ENCODE measurements at places on chromosomes 5 and 9.

GRCh38 chr5:180975338-180975737 lies 13.3 kb upstream of the BTNL3 start:
- no peak for DNase-seq

DNA sequence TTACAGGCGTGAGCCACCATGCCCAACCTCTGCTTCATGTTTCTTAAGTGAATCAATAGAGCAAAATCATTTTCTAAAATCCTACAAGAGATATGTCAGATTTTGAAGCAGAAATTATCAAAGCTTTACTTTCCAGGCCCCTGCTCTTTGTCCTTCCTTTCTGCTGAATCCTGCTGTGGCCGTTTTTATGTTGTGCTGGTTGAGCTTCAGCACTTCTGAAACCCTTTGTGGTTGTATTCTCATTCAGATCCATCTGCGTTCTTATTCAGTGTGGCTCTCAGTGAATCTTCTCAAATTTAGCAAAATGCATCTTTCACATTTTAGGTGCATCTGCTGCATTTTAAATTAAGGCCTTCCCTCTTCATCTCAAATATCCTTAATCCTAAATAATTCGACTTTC lies 26.0 kb downstream of the JMY start:
- no peak for DNase-seq

GRCh38 chr5:76715486-76715735 lies 515 bp upstream of the F2R start:
- no peak for DNase-seq

- no peak for DNase-seq
Observed at GRCh38 chr5:115194676-115195075, 25.0 kb upstream of the TRIM36 start.

DNA sequence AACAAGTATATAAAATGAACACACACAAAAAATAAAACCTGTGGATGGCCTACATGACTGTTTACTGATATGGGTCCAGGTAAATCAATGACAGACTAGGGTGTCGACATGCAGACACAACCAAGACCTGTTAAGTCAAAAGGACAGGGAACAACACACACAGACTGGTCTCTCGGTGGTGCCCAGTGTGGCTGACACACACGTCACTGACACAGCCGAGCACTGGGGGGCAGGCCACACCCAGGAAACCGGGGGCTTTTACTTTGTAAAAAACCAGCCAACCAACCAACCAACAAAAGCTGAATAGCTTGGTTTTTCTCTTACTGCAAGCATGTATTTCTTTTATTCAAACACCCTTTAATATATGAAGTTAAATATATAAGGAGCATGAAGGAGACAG lies 5.0 kb downstream of the FAM163B start:
- DNase-seq: peak; percentile 31

- DNase-seq: no peak
Observed at GRCh38 chr5:55370291-55370925, 62.6 kb downstream of the MTREX start.

GRCh38 chr5:146218168-146218567 lies 14.8 kb downstream of the RBM27 start:
- no peak for DNase-seq

DNA sequence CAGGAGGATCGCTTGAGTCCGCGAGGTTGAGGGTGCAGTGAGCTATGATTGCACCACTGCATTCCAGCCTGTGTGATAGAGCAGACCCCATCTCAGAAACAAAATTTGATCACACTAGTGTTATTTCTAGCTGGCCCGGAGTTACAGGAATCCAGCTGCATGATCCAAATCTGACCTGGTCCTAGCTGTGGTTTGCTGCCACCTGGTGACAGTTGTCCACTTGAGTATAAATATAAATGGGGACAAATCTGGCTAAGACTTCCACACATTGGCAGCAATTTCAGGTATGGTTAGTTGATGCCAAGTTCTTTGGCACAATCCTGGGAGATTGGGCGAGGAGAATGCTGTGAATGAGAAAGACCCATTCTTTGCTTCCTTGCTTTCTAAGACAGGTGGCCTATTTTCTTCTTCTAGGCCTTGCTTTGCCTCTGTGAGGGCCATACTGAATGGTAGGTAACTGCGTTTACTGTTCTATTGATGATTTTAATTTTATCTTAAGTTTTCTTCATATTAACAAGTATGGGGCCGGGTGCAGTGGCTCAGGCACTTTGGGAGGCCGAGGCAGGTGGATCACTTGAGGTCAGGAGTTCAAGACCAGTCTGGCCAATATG lies 35.4 kb downstream of the UBE2R2 start:
- DNase-seq: peak; percentile 54

DNA sequence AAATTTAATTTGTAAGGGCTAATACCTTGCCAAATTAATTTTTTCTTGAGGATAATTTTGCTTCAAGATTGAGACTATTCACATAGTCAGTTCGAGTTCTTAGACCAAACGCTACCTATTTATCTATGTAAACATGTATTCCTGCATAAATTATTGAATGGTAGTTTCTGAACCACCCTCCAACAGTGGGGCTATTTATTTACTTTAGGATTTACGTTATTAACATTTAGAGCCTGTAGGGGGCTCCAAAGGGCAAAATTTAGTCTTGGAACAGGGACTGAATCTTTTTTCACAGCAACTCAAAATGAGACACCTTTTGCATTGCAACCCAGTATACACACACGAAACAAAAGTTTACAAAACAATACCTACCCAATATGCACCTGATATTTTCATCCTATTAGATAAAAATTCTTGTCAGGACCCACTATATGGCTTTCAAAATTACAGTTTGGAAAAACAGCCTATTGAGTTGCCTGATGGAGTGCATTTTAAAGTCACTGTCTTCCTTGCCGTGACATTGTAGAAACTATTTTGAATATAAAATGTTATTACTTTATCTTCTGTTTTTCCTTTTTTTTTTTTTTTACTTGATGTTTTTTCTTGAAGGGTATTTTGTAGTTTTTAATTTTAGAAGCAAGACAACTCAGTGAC lies 47.1 kb upstream of the POU4F3 start:
- DNase-seq: peak; percentile 75

GRCh38 chr9:71004196-71004595 lies 117.2 kb downstream of the TRPM3 start:
- no peak for DNase-seq

- no peak for DNase-seq
Observed at GRCh38 chr9:128408963-128409431, 11.7 kb upstream of the CERCAM start.

DNA sequence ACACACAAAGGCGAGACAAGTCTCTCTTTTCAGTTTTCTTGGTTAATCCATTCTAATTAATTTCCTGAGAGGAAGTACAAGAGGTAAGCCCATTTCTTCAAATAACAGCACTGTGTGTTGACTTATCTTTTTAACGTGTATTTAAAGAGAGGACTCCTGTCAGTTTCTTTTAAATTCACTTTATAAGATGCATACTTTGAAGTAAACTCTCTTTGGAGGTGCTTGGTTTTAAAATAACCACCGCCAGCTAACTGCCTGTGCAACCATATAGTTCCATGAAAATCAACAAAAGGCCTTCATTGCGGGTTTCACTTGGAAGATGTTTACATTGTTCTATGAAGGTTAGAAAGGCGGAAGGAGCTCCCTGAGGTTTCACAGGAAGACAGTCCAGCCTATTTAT lies 13.1 kb upstream of the SERINC5 start:
- DNase-seq: no peak

GRCh38 chr5:166618526-166618925 lies 1672.9 kb upstream of the WWC1 start:
- no peak for DNase-seq

DNA sequence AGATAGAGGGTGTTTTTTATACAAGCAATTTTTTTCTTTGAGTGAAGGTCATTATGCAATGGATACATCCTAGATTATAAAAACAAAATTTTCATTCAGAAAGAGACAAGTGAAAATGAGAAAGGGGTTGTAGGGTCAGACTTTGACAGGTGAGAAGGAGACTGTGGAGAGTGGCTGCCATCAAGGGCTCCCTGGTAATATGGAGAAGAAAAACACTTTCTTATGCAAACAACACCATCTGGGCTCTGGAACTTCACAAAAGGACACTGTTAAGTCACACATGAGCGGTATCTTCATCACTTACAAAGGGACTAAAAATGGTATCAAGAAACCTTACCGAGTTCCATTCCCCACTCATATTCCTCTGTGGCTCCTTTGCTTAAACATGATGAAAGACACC lies 23.5 kb downstream of the C7 start:
- no peak for DNase-seq

DNA sequence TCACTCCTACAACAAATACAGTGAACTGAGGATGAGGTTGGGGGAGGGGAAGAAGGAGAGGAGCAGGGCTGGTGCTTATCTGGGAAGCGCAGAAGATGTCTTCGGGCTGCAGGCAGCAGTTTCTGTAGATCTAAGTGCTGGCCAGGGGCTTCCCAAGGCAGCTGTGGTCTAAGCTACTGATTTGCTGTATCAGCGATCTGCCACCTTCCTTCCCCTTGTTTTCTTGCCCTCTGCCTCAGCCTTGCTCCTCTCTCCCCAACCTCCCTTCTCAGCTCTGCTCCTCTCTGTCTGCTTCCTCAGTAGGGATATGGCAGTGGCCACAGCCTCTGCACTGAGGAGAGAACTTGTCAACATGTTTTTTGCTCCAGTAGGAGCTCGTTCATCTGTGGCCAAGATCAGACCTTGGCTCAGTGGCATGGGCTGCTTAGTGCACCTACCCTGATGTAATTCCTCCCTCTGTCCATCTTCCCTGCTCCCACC lies 42.8 kb upstream of the IL6ST start:
- DNase-seq: no peak

- no peak for DNase-seq
Observed at GRCh38 chr5:14443671-14444093, 137.9 kb upstream of the OTULINL start.

- DNase-seq: peak; percentile 9
Observed at GRCh38 chr9:108786901-108787689, 68.7 kb downstream of the ACTL7B start.

GRCh38 chr9:97740848-97741821 lies 44.0 kb upstream of the XPA start:
- no peak for DNase-seq

DNA sequence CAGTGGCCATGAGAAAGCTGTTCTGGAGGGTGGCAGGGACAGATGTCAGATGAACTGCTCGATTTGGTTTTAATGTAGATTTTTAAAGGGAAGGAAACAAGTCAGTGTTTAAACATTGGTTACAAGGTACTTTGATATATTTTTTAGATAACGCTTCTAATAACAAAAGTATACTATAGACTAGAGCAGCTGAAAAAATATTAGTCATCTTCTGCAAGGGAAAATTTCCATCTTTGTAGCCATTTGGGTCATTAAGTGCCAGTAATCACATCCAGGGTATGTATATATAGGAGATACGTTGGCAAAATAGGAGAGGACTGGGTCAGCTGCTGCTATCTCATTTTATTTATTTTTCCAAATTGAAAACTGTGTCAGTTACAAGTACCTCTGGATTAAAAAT lies 69.0 kb downstream of the SV2C start:
- DNase-seq: no peak

DNA sequence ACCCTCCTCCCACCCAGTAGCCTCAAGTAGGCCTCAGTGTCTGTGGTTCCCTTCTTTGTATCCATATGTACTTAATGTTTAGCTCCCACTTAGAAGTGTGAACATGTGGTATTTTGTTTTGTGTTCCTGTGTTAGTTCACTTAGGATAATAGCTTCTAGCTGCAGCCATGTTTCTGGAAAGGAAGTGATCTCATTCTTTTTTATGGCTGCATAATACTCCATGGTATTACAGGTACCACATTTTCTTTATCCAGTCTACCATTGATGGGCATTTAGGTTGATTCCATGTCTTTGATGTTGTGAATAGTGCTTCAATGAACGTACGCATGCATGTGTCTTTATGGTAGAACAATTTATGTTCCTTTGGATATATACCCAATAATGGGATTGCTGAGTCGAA lies 74.8 kb downstream of the SLC12A2 start:
- no peak for DNase-seq

DNA sequence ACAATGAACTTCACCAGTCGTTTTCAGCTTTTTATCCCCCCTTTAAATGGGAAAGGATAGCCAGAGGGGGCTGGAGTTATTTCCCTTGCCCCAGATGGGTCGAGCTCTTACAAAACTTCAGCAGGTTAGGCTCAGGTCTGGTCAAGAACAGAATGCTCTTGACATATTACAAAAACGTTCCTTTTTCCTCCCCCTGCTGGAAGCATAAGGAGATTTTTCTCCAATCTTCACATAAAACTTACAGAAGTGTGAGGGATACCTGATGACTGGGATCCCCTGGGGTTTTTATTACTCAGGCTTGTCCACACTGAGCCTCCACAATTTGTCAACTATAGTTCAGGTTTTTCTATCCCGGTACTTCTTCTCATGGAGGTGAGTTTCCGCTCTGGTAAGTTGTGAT lies 60.8 kb downstream of the CSF2 start:
- peak; percentile 39 for DNase-seq

GRCh38 chr9:96174371-96174770 lies 127.6 kb downstream of the HSD17B3 start:
- no peak for DNase-seq

- DNase-seq: no peak
Observed at GRCh38 chr5:141846031-141846430, 32.2 kb downstream of the PCDH1 start.

DNA sequence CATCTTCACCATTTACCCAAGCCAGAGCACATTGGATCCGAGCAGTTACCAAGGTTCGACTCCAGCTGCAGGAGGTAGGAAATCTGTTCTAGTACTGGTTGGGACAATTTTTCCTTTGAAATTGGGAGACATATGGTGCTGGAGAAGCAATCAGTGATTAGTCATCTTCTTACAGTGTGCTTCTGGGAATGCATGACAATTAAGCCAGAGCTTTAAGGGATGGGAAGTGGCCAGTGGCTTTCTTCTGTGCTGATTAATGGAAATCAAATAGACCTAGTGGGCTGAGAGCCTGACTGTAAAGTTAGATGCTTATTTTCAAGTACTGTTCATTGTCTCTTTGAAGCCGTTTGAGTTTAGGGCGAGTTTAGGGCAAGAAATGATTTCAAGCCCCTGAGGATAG lies 152.1 kb downstream of the UNC13B start:
- peak; percentile 8 for DNase-seq

DNA sequence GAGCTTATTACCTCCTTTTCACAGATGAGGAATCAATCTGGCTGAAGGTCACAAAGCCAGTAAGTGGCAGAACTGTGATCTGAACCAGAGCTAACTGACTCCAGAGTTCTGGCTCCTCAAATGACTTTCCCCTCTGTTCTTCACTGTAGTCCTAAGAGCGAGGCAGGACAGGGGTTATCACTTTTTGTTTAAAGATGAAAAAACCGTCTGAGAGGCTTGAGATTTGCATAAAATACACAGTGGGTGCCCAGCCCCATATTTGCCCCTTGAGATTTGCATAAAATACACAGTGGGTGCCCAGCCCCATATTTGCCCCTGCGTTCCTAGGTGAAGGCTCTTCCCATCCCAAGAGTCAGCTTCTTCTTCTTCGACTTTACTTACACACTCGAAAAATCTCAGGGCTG lies 667 bp downstream of the FBXO10 start:
- DNase-seq: no peak

GRCh38 chr5:90982576-90982975 lies 400.5 kb downstream of the ARRDC3 start:
- no peak for DNase-seq

DNA sequence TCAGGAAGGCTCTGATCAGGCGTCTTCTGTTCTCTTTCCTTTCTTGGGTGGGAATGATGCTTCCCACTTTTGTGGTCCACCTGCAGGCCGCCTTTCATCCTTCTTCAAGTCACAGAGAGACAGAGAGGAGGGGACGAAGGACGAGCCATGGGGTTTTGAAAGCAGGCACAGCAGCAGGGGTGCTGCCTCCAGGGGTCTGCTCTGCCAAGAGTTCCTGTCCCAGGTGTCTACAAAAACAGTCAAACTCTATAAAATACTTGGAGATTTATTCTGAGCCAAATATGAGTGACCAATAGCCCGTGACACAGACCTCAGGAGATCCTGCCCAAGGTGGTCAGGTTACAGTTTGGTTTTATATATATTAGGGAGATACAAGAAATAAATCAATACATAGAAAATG lies 34.5 kb upstream of the LCP2 start:
- DNase-seq: no peak
